Frontal cortex (tissue), 4 donors: ENCODE measurements at places on chromosomes 3 and 15.

GRCh38 chr3:110887176-110887575 is 184.4 kb upstream of the NECTIN3 start:
- no peak for DNase-seq

DNA sequence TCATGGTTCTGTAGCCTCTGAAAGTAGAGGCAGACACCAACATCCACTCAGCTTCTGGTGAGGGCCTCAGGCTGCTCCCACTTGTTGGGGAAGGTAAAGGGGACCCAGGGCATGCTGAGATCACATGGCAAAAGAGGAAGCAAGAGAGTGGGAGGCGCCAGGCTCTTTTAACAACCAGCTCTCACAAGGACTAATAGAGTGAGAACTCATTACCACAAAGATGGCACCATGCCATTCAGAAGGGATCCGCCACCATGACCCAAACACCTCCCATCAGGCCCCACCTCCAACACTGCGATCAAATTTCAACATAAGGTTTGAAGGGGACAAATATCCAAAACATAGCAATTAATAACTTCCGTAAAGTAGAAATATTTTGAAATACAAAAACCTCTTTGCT is 192.3 kb downstream of the OCA2 start:
- no peak for DNase-seq

DNA sequence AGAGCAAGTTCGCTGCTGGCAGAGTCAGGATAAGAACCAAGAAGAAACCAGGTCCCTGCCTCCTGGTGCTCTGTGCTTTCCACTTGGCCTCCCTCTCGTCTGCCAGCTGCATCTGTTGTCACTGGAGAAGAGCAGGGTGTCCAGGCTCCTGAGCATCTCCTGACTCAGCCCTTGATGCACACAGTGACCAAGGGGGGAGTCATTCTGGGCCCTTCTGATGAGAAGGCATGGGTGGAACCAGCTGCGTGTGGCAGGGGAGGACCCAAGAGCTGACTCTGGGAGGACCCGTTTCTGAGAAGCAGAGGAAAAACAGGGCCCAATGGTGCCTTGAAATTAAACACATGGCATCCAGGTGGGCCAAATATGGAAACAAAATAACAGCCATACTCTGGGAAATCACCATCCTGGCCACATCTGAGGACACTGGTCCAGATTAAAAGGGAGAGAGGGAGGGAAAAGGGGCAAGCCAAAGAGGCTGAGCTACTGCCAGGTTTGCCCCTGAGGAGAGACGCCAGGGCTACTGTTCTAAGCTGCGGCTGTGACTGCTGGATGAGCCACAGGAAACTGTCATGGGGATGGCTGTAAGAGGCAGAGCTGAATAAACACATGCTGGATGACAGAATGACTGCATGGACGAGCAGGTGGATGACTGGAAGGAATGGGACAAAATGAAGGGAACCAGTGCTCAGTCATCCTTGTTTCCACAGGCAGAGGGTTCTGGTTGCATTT is 58.1 kb upstream of the CA12 start:
- no peak for DNase-seq

DNA sequence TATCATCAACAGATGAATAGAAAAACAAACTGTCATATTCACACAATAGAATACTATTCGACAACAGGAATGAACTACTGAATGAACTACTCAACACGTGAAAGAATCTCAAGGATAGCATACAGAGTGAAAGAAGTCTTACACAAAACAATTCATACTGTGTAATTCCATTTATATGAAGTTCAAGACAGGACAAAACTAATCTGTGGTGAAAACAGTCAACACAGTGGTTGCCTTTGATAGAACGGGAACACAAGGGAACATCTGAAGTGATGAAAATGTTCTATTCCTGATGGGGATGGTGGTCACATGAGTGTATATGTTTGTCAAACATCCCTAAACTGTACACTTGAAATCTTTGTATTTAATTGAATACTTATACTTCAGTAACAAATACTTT is 2.6 kb upstream of the SUSD5 start:
- no peak for DNase-seq

- DNase-seq = no peak
Observed at GRCh38 chr3:4643904-4644547, 150.9 kb downstream of the ITPR1 start.

DNA sequence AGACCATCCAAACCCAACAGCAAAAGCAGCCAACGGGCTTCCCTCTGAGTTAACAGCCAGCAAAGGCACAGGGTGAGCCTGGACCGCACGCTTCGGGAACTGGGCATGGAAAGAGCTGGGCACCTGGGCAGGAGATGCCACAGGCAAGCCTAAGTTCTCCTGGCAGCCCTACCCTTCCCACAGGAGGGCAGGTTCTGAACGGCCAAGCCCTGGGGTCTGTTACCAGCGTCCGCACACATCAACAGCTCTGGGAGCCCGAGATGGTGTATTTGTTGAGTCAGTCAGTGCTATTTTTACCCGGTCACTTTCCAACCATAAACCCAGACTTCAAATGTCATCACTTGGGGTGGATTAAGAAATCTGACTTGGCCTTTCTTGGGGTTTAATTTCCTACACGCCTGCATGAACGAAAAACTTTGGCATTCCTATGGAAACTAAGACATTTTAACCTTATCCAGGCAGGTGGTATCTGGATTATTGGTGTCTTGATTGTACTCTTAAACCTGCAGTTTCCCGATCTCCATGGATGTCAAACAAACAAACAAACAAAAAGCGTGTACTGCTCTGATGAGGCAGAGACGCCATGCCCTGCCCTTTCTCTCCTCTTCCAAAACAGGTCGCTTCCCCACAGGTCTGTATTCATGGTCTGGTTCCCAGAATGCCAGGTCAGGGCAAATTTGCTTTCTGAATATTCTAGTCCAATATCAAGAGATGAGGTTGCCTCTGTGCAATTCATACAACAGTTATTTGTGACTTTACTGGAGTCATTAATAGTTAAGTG is 99.7 kb downstream of the XXYLT1 start:
- no peak for DNase-seq

DNA sequence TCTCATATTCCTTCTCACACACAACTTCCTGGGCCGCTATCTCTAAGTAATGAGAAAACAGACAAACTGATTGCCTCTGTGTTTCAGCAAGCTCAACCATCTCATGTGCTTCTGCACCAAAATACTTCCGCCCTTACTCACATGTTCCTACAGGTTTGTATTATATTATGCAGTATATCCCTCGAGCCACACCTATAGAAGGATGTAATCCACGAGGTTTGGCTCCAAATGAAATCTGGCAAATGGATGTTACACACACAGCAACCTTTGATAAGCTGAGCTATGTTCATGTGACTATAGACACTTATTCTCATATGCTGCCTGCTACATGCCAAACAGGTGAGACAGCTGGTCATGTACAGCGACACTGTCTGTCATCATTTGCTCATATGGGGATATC is 22.6 kb downstream of the CCRL2 start:
- no peak for DNase-seq

DNA sequence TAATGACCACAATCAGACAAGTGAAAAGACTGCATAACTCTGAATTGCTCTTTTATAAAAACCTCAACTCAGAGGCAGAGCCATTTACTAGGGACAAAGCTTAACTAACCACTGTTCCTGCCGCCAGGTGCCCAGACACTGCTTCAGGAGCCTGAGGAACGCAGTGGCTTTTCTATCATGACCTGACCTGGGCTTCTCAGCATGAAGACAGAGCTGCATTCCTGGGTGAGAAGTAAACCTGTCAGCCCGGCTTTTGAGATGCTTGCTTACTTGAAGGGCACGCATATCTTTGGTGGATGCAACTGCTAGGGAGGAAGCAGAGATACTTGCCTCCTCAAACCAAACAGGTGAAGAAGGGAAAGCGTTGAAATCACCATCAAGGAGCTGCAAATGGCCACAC is 7.9 kb downstream of the LRRC31 start:
- DNase-seq = no peak

DNA sequence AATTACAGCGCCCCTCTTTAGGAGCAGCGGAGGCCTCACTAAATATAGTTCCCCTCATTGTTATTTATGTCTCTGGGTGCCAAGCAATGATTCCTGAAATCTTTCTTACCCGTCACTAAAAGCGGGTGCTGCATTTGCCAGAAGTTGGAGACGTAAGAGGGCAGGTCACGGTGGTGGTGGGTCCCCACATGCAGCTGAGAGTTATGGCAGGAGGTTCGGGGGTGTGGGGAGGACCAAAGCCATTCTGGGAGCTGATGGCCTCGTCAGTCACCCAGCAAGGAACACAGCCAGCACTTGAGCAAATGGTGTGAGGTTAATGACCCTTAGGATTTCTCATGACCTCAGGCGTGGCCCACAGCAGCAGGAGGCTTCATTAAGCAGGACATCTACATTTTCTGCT is 129.2 kb downstream of the RAB11A start:
- no peak for DNase-seq

DNA sequence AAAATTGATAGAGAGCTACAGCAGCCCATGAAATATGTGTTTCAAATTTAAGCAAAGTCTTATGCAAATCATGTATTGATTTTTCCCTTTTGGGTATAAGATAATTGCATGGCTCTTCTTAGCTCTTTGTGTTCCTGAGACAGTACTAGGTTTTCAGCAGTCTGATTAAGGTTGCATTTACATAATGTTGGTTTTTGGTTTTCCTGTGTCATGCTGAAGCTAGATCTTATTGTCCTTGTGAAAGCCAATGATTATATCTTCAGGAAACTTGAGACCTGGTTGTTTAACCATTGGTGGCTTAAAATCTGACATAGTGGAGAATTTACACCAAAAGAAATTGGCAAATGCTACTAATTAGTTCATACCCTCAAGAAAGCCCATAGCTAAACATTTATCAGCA is 392.6 kb downstream of the ZPLD1 start:
- DNase-seq = no peak

DNA sequence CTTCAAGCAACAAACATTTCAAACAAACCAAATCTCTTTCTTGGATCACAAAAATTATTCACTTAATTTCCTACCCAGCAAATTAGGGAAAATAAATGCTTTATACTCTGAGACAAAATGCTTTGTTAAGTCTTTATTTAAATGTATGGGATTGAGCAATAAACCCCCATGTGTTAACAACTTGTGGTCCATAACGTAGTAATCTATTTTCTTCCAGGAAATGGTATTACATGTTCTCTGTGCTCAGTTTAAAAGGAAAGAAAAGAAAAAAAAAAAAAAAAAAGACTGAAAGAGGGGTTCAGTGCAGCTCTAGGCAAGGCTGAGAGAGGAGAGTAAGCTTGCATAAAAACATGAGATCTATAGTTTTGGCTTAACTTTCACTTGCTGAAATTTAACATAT is 102.3 kb downstream of the PIK3CB start:
- DNase-seq = no peak

DNA sequence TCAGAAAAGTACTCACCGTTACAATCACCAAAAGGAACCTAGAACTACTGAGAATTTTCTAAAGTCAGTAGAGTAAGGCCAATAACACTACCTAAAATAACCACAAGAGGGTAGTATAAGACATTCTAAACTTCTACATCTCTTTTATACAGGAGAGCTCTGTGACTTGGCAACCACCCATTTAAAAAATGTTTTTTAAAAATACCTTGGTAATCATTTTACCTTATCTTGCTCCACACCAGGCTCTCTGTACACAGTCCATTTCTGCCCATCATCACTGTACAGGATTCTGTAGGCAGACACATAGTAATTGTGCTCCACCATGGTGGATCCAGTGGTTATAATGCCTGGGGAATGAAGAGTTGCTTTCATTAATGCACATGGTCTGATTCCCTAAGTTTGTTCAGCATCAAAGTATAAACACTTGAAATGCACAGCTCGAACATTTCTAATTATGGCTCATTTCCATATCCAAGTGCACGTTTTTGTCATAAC is 54.5 kb downstream of the ST3GAL6 start:
- no peak for DNase-seq

DNA sequence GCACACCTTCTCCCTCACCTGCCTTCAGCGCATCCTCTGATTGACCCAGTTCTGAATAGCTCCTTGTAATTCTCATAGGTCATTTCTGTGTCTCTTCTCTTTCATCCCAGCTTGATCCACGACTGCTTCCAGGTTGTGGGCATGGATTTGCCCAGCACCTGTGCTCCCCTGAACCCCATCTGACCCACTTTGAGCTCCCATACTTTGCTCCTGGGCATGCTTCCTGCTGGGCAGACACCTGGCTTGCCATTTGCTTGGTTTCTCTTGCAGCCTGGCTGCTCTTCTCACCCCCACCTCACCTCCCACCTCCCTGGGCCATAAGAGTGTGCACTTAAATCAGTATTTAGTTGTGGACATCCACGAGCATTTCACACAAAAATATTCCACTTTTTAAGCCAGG is 635.5 kb downstream of the TBL1XR1 start:
- DNase-seq = no peak

DNA sequence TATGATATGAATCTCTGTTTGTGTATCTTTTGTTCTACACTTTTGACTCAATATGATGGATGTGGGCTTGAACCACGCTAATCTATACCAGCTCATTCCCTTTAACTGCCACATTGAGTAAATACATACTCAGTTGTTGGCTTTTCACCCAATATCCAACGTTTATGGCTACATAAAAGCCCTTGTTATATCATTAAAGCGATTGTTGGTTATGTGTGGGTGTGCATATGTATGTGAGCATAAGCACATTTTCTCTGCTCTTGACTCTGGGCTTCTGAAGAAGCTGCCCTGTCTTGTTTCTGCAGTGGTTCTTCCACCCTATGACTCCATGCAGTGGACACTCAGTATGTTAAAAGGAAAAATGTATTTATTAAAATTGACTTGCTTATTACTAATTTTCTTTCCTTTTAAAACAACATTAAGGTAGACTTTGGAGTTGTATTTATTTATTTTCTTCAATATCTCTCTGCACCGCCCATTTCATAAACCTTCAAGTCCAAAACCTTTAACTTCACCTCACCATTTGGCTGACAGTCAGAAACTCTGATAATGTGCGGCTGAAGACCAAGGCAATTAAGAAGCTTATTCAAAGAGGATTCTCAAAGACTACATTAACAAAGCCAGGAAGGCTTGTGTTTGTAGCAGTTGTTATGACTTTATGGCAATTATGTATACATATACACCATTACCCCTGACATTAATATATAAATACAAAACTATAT is 156.1 kb downstream of the THRB start:
- DNase-seq = no peak

GRCh38 chr3:64945171-64945729 is 257.4 kb upstream of the ADAMTS9 start:
- peak; percentile 7 for DNase-seq

DNA sequence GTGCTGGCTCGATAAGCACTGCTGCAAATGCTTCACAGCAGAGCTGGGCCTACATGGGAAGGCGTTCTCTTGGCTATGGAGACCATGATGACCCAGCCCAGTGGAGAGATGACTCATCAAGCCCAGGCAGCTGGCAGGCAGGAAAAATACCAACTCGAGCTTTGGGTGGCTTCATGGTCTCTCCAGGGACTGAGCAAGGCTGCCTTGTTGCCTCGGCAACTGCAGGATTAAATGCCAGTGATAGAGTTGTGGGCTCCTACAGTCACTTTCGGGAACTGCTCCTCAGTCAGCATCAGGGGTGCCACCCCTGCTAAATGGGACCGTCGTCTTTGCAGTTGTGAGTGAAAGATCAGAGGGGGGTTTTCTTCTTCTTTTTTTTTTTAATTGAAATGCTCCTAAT is 54.6 kb upstream of the MYZAP start:
- DNase-seq = peak; percentile 52
